Right cardiac atrium (tissue), 5 donors: ENCODE measurements at places on chromosomes 1 and 21.

DNA sequence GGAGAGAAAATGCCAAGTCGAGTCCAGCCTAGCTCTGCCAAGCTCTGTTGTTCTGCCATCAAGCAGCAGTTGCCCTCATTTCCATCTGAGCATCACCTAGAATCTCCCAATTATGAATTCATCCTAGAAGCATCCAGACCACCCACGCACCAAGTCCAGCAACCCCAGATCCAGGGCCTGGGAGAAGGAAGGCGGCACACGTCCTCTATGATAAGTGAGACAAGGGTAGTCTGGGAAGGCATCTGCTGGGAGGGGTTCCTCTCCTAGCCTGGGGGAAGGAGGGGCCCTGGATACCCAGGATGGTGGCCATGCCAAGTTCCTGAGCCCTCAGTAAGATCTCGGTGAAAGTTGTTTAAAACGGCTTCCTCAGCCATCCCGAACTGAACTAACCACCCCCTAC is 70.7 kb downstream of the VWA5B1 start:
- DNase-seq = no peak

DNA sequence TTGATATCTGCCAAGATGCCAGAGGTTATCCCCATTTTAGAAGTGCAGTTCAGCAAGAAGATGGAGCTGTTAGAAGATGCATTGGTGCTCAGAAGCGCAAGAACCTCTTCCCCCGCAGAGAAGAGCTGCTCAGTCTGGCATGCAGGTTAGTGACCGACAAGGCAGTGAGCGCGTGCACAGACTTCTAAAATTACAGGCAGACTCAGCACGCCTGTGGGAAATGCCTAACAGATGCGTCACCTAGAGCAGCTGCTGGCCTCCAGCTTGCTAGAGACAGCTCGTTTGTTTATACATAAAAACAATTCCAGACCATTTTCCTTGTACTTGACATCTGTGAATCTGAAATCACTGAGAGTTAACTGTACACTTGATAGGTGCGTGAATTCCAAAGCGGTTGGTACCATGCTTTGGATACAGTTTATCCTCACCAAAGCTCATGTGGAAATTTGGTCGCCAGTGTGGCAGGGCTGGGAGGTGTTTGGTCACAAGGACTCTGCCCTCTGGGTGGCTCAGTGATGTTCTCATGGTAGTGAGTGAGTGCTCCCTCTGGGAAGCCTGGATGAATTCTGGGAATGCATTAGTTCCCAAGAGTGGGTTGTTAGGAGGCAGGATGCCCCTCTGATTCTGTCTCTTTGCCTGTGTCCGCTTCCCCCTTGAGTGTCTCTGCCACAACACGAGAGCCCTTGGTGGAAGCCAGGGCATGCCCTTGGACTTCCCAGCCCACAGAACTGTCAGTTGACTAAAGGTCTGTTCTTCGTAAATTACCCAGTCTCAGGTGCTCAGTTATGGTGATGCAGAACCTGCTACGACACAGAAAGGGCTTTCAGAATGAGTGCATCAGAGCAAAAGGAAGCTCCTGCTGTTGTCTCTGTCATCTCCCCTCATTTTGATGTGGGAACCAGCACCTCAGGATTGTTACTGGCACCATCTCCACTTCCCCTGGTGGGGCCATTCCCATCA is 24.4 kb downstream of the SNAP47 start:
- no peak for DNase-seq

DNA sequence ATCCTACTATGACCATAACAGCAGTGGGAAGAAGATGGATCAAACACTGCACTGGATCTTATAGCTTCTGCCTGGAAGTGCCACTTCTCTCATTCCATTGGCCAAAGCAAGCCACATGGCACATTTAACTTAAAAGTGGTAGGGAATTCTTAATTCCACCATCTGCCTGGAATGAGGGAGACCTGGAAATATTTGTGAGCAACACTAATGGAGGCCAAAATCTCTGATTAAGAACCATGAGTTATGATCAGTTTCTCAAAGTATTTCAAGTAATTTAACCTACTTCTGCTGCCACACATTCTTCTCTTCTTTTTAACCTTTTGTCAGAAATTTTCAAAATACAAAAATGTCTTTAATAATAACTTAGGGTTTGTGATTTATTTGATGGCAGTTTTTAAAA is 154.0 kb upstream of the C1orf87 start:
- DNase-seq = no peak

GRCh38 chr1:179743679-179744400 is 749 bp downstream of the FAM163A start:
- DNase-seq = peak; percentile 35

- no peak for DNase-seq
Observed at GRCh38 chr1:241250465-241250864, 106.5 kb downstream of the RGS7 start.

DNA sequence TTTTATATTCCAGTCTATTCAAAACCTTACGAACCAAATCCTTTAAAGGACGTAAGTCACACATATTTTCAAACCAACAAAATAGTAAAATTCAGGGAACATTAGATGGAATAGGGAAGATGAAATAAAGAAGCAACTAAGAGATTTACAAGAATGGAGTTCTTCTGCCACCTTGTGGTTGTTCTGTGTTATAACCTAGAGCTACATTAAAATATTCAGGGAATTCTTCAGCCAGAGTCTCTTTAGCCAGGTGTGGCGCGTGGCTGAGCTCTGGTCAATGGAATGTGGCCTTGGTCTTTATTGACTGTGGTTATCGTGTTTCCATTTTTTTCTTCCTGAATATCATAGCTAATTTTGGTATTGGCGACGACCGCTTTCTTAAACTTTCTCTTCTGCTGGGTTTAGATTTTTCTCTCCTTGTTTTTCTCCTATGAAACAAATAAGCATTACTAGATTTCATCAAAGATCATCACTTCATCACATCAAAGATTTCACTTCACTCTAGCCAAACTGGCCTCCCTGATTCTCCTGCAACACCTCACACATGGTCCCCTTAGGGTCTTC is 221.3 kb downstream of the MRPL39 start:
- DNase-seq = no peak

- DNase-seq = no peak
Observed at GRCh38 chr1:213120386-213120785, 69.3 kb downstream of the RPS6KC1 start.

- no peak for DNase-seq
Observed at GRCh38 chr1:29912425-29912824, 676.1 kb downstream of the PTPRU start.

DNA sequence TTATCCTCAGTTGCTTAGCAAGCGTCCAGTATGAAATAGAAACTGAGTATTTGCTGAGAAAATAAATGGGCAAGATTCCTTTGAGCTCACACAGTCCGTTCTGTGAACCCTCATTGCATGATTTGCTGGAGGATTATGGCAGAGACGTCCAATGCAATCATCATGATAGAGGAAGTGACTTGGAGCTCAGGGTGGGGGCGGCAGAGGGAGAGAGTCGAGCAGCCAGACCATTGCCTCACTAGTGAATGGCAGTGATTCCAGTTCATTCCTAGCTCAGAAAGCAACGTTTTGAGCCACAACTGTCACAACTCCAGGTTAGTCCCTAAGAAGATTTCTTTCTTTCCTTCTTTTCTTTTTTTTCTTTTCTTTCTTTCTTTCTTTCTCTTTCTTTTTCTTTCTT is 27.5 kb upstream of the COL9A2 start:
- DNase-seq = peak; percentile 79

DNA sequence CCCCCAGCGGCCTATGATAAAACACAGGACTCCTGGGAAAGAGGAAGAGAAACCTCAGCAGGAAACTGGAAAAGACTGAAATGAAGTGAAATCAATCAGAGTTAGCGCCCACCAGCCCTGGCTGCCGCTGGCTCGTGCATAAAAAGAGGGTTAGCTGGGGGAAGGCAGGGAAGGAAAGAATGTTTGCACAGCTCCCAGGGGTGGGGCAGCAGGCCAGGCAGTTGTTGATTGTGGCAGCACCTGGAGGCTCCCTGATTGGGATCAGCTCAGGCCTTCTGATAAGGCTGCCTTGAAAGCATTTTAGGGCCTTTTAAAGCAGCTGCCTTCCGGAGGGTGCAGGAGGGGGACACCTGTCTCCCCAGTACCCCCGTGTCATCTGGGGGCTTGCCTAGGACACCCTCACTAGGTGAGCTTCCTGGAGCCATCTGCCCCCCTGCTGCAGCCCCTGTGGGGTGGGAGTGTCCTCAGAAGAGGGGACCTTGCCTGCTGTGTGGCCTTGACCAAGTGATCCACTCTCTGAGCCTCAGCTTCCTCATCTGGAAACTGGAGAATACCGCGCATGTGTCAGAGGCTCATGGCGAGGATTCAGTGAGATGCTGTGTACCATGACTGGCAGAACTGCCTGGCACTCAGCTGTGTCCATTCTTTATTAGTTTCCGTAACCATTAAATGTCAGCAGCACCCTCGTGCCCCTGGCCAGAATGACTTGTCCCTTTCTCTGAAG is 6.6 kb downstream of the EPHB2 start:
- no peak for DNase-seq

DNA sequence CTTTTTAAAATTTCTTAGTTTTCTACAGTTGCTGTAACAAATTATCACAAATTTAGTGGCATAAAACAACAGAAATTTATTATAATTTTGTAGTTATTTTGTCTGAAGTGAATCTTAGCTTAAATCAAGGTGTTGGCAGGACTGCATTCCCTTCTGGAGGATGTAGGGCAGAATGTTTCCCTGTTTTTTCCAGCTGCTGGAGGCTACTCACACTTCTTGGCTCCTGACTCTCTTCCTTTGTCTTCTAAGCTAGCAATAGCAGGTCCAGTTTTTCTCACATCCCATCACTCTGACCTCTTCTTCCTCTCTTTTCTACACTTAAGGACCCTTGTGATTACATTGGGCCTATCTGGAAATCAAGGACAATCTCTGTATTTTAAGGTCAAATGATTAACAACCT is 84.1 kb downstream of the PKN2 start:
- DNase-seq = no peak

- DNase-seq = no peak
Observed at GRCh38 chr1:94670273-94670672, 128.7 kb upstream of the F3 start.

- no peak for DNase-seq
Observed at GRCh38 chr1:187931776-187932175, 1103.0 kb downstream of the PLA2G4A start.

DNA sequence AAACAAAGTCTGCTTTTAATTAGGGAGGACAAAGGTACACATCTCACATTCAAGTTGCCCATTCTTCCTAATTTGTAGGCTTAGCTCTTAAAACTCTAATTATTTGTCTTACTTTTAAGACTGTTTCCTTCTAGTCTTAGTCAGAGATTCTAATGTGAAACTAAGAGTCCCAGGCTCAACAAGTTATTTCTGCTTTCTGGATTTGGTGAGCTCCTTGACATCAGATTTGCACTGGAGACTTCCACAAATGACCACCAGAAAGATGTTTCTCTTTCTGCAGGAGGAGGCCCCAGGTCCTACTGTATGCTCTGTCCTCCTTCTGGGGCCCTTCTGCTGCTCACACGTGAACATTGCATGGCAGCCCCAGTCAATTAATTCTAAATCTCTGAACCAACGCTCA is 194.2 kb upstream of the JUN start:
- DNase-seq = no peak

DNA sequence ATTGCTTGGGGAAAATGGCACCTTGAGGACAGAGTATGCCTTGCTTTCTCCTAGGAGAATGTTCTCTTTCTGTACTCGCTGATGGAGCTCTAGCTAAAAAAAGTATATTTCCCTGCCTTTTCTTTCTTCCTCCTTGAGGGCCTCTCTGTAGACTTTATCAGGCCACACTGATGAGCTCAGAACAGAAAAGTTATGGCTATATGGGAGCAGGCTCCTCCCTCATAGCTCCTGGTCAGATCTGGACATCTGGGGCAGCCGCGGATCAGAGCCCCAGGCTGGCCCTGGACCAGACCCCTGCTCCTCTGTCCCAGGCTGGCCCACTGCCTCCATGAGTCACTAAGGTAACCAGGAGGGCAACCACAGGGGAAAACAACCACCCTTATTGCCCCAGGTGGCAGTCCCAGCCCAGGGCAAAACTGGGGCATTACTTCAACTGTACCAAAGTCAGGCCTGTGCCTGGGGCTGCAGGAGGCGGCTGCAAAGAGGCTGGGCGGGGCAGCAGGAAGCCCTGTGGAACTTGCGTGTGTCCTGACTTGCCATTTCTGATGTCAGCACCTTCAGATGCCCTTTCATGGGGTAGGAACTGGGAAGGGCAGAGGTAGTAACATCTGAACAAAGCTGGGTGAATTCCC is 26.3 kb upstream of the ZNF648 start:
- DNase-seq = peak; percentile 21

DNA sequence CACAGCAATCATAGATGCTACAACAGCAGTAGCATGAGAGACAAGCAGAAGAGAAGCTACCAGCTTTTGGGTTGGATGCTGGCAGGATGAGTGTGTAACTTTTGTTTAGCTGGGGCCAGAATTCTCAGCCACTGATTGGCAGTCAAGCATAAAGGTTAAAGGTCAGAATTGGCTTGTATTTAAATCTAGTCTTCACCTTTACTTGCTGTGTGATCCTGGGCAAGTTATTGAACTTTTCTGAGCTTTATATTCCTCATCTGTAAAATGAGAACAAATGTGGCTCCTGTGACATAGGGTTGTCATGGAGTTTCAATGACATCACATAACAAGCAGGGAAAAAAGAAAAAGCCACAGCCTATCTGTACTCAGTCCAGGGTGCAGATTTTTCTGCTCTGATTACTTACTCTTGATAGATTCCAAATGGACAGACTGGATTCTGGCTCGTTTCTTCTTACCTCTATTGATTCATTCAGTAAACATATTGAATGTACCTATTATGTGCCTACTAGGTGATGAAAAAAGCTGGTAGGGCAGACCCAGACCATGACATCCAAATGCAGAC is 2.8 kb upstream of the AZIN2 start:
- no peak for DNase-seq

GRCh38 chr1:59328353-59328752 is 31.5 kb downstream of the FGGY start:
- DNase-seq = no peak

DNA sequence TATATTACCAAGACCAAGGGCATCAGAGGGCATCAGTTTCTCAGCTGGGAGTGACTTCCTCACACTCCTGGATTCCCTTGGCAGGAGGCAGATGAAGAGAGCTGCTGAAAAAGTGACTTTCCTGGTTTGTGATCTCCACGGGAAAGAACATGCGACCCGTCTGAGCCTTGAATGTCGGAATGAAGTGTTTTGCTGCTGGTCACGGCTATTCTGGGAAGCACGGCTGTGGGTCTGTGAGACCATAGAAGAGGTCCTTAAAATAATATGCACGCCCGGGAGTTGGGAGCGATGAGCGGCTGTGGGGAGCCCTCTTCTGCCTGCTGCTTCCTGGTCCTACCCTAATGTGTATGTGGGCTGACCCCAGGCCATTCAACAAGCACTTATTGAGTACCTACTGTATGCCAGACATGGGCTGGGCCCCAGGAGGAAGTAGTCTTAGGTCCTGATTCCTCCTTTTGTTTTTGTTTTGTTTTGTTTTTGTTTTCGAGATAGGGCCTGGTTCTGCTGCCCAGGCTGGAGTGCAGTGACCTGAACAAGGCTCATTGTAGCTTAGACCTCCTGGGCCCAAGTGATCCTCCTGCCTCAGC is 13.2 kb upstream of the UMODL1 start:
- DNase-seq = no peak

GRCh38 chr1:240385551-240385950 is 226.4 kb downstream of the GREM2 start:
- no peak for DNase-seq

GRCh38 chr1:153553830-153554541 is 4.9 kb upstream of the S100A3 start:
- no peak for DNase-seq
